GM12864 (cell line): ENCODE measurements at places on chromosomes 11 and 22.

DNA sequence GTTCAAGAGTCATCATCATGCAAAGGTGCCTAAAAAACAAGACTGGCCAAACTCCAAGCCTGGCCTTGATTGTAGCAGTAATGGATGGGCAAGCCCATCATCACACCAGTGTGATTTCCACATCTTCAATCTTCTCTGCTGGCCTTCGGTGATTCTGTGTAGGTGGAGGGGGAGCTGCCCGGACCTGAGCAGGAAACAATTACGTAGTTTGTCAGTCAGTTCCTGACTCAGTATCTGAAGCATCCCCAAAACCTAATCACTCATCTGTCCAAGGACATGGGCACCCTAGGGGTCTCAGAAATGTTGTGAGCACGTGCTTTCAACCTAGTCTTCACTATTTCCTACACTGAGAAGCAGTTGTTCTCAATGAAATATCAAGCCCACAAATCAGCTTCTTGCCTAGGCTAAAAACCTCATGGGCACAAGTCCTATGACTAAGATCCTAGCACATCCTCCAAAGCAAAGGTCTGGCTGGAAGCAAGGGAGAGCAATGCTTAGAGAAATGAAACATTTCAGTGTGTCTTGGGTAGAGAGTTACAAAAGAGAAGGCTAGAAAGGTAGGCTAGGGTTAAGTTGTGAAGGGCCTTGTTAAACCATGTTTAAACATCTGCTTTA, 24.6 kb downstream of the ATG16L2 start:
- no peak for DNase-seq

DNA sequence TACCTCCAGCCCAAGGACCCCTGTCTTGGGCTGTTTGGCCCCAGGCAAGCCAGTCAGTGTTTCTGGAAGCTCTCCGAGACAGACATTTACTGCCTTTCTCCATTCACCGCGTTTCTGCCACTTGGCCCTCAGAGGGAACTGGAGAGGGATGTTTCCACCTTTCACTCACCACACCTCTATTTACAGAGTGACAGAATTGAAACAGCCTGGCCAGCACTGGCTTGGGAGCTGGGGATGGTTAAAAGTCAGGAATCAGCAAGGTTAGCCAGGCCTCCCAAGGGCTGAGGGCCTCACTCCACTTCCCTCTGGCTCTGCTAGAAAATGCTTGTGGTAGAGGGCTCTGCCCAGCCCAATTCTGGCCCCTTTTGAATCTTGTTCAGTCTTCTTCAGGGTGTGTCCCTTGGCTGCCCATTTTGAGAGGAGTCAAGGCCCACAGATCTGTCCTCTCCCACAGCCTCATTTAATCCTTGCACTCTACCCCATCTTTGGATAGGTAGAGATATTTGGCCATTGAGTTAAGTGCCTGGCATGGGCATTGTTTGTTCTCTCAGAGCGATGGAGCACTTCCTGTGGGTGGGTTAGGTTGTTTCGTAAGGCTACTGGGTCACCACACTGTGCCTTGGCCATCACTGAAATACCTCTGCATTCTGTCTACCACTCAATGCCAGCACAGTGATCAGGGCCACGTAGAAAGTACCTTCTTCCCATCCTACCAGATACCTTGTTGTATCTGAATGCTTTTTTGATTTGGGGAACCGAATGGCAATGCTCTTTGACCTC, 119.2 kb downstream of the MICAL2 start:
- no peak for DNase-seq

- DNase-seq = no peak
Measured at GRCh38 chr11:72580642-72580950, 93.6 kb downstream of the PDE2A start.

GRCh38 chr22:33563220-33563964, 356.9 kb downstream of the LARGE1 start:
- DNase-seq = no peak

DNA sequence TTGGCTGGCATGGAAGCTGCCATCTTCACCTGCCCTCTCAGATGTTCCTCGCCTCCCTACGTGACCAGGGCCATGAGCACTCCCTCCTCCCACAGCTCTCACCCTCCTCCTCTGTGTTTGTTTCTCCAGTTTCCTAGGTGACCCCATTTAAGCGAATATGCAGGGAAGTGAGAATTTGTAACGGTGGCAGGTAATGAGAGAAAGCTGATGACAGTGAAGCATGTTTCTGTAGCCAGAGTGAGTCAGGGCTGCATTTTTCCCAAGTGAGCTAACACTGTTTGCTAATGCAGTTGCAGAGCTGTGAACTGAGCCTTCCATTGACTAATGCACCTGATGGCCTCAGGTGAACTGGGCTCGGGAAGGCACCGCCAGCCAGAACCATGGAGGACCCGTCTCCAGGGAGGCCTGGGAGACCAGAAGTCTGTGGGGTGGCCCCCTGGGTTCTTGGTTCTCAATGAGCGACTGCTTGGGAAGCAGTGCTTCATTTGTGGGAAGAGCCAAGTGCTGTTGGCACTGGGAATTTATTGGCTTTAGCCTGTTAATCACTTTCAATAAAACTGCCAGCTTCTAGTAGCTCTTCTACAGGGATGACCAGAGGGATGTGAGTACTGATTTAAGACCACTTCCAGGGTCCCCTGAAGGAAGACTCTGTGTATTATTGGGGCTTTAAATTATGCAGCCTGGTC, 64.5 kb downstream of the BARX2 start:
- DNase-seq = no peak

DNA sequence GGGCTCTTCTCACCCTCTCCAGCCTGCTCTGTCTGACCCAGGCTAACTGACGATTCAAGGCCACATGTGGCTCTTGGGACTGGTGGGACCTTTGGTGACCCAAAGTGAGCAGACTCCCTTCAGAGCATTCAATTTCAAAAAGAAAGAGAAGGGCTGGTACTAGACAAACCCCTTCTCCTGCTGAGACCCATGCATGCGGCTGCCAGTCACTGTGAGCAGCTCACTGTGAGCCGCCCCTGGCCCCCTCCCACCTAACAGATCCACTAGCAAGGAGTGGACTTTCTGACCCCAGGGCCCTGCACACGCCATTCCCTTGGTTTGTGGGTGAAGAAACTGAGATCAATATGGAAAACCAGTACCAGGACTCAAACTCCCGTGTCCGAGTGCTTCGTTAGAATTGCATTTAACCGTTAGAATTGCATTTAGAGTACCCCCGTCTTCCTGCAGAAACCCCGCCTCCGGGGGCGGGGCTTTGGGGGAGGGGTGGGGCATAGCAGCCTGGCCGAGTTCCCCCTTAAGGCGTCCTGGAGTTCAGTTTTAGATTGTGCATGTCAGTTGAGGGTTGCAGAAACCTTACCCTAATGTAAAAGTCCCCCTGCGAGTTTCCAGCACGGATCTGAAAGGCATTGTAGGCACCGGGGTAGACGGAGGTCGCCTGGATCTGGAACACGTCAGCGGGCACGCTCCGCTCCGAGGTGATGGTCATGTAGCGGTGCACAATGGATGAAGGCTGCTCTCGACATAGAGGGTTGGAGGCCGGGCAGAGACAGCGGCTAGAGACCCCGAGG, 5.1 kb downstream of the EFEMP2 start:
- DNase-seq = no peak

- DNase-seq = no peak
Measured at GRCh38 chr11:134980819-134981710, 569.0 kb upstream of the B3GAT1 start.

- no peak for DNase-seq
Measured at GRCh38 chr11:44944181-44944852, 6.4 kb downstream of the TP53I11 start.

DNA sequence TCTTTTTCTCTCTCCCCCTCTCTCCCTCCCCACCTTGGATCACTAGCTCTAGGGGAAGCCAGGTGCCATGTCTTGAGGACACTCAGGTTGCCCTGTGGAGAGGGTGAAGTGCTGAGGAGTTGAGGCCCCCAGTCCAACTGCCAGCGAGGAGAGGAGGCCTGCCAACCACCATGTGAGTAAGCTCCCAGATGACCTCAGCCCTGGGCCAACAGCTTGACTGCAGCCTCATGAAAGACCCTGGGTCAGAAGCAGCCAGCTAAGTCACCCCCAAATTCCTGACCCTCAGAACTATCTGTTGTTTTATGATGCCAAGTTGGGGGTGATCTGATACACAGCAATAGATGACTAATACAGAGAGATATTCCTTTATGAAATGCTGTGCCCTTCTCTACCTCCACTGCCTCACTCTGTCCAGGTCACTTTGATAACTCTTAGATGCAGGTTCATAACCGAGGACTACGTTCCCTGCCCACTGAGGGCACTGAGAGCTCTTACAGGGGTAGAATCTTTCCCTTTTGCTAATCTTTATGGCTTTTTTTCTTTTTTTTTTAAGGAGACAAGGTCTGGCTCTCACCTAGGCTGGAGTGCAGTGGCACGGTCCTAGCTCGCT, 8.0 kb downstream of the ARFGAP3 start:
- DNase-seq = no peak

- no peak for DNase-seq
Measured at GRCh38 chr22:44351685-44352377, 39.1 kb upstream of the SHISAL1 start.

GRCh38 chr11:2792381-2793250, 92.8 kb upstream of the KCNQ1OT1 start:
- DNase-seq = no peak

GRCh38 chr11:115364896-115365295, 139.3 kb downstream of the CADM1 start:
- DNase-seq = no peak

- DNase-seq = no peak
Measured at GRCh38 chr11:77107950-77108349, 5.3 kb downstream of the OMP start.

DNA sequence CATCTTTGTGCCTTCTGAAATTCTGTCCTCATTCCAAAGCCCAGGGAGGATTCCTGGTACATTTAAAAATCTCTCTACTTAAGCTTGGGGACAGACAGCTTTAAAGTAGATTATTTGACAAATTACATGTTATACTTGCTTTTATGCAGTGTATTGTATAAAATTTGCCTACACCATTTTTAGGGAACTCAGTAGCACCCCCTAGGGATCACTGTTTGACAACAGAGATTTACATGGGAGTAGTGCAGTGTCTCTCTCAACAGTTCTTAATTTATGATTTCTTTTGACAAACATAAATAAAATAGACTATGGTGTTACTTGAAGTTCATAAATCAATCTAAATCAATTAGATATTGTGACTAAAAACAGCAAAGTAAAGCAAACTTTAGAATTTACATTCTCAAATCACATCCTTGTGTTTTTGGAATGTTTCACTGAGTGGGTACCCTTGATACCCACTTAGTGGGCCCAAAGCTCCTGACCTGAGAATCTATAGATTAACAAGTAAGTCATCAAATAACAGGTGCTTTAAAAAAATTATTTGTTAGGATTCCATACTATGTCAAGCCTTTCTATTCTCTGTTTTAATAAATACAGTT, 428.8 kb downstream of the DYNC2H1 start:
- no peak for DNase-seq

DNA sequence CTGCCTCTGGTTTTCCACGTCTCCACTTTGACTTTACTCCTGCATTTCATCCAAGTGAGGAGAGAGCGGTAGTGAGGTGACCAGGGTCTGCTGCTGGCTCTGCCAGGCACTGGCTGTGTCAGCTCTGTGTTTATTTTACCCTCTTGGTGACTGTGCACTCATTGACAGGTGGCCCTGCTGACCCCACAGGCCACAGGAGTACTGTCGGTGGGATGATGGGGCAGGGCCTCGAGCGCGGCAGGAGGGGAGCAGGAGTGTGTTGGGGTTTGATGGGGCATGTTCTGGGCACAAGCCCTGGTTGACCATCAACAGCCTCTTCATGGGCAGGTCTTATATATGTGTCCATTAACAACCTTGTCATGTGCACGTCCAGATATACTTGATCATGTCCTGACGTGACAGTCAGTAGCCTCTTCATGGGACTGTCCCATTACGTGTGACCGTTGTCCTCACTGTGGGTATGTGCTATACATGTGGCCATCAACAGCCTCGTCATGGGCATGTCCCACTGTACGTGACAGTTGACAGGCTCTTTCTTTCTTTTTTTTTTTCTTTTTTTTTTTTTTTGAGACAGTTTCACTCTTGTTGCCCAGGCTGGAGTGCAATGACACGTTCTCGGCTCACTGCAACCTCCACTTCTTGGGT, 31.4 kb upstream of the ACR start:
- DNase-seq = no peak

GRCh38 chr11:121309688-121310087, 17.1 kb downstream of the SC5D start:
- peak; percentile 59 for DNase-seq

GRCh38 chr22:22369964-22370270, 125.3 kb downstream of the VPREB1 start:
- DNase-seq = no peak

GRCh38 chr11:74519710-74520109, 26.2 kb upstream of the LIPT2 start:
- no peak for DNase-seq

GRCh38 chr11:130608287-130608686, 159.8 kb downstream of the ADAMTS15 start:
- no peak for DNase-seq

DNA sequence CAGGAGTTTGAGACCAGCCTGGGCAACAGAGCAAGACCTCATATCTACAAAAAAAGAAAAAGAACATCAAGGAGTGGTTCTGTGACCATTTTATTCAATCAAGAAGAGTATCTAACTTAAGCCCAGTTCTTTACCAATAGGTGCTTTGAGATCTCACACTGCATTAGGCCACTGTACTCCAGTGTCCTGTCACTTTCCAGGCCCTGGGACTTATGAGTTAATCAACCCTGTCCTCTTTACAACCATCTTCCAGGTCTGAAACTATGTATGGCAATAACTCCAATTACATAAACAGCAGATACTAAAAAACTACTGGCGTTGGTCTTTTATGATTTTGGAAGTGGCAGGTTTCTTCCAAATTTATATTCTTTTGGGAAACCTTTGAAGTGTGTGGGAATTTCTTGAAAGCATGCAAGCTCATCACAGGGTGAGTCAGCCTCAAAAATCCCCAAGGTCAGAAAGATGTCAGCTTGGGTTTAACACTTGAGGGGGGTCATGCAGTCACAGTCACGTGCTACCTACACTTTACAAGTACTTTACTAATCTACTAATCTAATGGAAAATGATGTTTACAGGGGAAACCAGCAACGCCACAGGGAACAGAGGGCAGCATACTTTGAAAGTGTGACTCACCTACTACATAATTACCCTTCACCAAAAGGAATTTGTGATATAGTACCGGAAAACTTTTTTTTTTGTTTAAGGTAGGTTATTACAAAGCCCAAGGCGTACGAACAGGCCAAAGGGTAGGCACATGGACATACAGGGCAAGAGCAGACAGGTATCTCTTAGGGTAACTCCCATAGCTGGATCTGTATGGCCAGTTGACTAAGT, 15.6 kb downstream of the PISD start:
- no peak for DNase-seq

- no peak for DNase-seq
Measured at GRCh38 chr22:46829117-46829891, 66.9 kb downstream of the TBC1D22A start.

GRCh38 chr22:38184788-38185187, 3.2 kb upstream of the PLA2G6 start:
- no peak for DNase-seq

DNA sequence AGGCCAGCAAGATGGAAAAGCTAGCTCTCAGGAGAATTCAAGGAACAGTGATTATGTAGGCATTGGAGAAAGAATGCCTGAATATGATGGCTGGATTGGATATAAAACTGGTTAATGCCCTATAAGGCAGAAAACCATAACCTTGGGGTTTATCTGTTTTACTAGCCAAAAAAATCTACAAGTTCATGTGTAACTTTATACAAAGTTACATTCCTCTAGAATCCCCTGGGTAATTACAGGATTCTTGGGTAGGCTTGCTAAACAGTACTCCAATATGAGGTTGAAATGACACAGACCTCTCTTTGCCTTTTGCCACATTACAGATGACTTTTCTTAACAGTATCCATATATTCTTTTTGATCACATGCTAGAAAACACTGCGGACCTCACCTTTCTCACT, 26.0 kb downstream of the TSPAN18 start:
- no peak for DNase-seq
